Stimulated activated naive CD8-positive, alpha-beta T cell treated with anti-CD3 and anti-CD28 coated beads, Interleukin-15, Interleukin-2, amounts not matched to agents 100 U/mL and 50 U/mL, for 24 hours (primary cell): ENCODE measurements at places on chromosomes 2 and 18.

GRCh38 chr2:38095996-38096861, 20.3 kb upstream of the CYP1B1 start:
- DNase-seq: no peak

GRCh38 chr18:13262839-13263691, 44.5 kb downstream of the LDLRAD4 start:
- DNase-seq: no peak

DNA sequence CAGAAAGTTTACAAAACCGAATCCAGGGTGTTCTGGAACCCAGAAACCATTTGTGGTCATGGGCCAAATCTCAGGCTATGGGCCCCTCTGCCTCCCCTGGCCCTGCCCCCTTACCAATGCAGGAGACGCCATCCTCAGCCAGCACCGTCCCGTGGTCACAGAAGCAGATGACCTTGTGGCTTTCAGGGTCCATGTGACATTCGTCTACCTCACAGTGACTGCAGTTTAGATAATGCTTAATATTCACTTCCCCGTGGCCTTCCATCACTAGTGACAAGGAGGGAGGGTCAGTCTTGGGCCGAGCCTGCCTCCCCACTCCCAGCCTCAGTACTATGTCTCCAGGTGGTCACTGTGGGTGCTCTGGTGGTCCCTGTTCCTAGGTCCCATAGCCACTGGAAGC, 111.6 kb downstream of the CLIP4 start:
- DNase-seq: no peak

- DNase-seq: no peak
These were observed 44.7 kb downstream of the GYPC start for GRCh38 chr2:126700677-126701076.

GRCh38 chr2:70892750-70893149, 43.0 kb upstream of the ATP6V1B1 start:
- no peak for DNase-seq

- DNase-seq: no peak
These were observed 797 bp downstream of the ANO7 start for GRCh38 chr2:241189093-241189855.

- no peak for DNase-seq
These were observed 144.7 kb downstream of the TRIB2 start for GRCh38 chr2:12861344-12861930.

GRCh38 chr2:127172306-127172705, 47.8 kb downstream of the CYP27C1 start:
- DNase-seq: no peak

DNA sequence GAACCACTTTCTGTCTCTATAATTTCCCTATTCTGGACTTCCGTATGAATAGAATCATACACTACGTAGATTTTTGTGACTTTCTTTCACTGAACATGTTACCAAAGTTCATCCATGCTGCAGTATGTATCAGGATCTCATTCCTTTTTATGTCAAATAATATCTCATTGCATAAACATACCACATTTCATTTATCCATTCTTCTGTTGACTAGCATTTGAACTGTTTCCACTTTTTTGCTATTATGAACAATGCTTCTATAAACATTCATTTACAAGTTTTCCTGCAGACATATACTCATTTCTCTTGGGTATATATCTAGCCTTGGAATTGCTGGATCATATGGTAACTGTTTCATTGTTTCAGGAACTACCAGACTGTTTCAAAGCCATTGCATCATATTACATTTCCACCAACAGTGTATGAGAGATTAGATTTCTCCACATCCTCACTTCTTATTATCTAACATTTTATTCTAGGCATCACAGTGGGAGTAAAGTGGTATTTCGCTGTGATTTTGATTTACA, 186.2 kb downstream of the DYM start:
- no peak for DNase-seq

- peak; percentile 51 for DNase-seq
These were observed 494 bp downstream of the HNRNPLL start for GRCh38 chr2:38602136-38602731.

DNA sequence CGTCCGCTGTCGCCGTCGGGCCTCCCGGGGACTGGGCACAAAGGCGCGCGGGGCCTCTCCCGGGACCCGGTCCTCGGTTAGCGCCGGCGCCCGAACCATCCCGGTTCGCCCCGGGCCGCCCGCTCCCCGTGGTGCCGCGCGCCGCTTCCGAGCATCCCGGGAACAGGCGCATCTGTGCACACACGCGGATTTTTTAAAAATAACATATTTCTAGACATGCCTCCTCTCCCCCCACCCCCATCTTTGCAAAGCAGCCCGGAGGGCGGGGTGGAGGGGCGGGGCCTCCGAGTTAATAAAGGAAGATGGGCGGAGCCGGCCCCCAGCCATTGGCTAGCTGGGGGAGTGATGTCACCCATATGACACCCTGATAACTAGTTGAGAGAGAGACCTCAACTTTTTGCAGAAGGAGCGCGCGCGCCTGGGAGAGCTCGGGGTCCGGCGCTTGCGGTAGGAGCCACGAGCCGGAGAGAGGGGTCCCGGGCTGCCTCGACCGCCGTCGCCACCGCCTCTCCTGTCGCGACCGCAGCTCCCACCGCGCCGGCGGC, at the start of gene SOX11:
Gene SOX11, plus strand, starts transcription at position 400 of the 545 bp plus-strand sequence. CDS start 338 bp downstream, outside the sequence.
- DNase-seq: no peak

GRCh38 chr18:13889671-13890070, 25.7 kb downstream of the MC2R start:
- DNase-seq: no peak

DNA sequence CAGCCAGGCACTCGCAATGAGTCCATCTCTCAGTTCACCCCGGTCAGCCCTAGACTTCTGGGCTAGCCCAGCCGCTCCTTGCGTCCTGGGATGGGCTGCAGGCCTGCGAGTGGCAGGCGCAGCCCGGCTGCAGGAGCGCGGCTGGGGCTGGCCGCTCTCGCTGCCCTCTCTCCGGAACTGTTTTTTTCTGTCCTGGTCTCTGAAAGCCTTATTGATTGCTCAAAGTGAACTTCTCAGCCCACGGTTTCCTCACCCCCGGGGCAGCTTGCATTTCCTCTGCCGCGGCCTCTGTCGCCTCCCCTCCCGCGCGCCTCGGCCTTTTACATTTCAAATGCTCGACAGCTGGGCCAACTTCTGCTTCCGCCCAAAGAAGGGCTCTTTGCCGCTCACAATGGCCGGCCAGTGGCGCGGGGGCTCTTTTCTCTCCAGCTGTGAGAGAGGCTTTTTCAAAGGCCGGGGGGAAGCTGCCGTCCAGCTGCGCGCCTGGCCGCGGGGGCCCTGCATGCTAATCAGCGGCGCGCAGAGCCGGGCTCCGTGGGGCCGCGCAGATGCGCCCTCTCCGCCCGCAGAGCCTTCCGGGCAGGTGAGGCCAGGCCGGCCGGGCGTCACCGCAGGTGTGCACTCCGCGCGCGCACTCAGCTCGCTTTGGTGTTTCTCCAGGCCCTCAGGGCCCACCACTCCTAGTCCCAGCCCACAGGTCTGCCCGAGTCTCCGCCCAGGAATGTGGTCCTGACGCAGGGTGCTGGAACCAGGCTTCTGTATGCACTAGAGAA, 513.8 kb downstream of the RNF144A start:
- DNase-seq: peak; percentile 71

- no peak for DNase-seq
These were observed 119.2 kb downstream of the SPP2 start for GRCh38 chr2:234169674-234170073.

- DNase-seq: no peak
These were observed 91.9 kb downstream of the VRK2 start for GRCh38 chr2:58138396-58139030.

- no peak for DNase-seq
These were observed 57.8 kb downstream of the TWIST2 start for GRCh38 chr2:238905644-238906043.
